ENCODE measurements at places on chromosomes 7 and 10. TPM values are rescaled to one million over a fixed set of nuclear protein-coding genes. Genes with fewer than 3 reads are reported as not detected.

The SKIDA1 gene
- total RNA-seq: 3.9 TPM

The ENTPD7 gene
- 10.1 TPM for total RNA-seq

The NPTX2 gene
- total RNA-seq: 0.42 TPM

The COA1 gene
- 35.6 TPM for total RNA-seq

The ARHGEF35 gene
- total RNA-seq: 7.9 TPM

The KCNH2 gene
- total RNA-seq: 0.69 TPM

The STK31 gene
- total RNA-seq: not detected

The GPR85 gene
- total RNA-seq: 0.20 TPM

The ACTR3C gene
- total RNA-seq: 32.8 TPM

The ARHGEF5 gene
- 17.6 TPM for total RNA-seq

The TNS3 gene
- 61.9 TPM for total RNA-seq

The NEUROD6 gene
- not detected for total RNA-seq

The TMEM26 gene
- total RNA-seq: 3.8 TPM

The PNLIPRP2 gene
- not detected for total RNA-seq

The ANKRD1 gene
- total RNA-seq: 0.34 TPM

The NACAD gene
- total RNA-seq: 0.09 TPM

The CAMK2B gene
- total RNA-seq: 3.3 TPM

The FAM13C gene
- 4.7 TPM for total RNA-seq

The GSDME gene
- total RNA-seq: 5.7 TPM

Data from right lobe of liver (tissue), 6 donors.